ENCODE measurements at places on chromosomes 7 and 10.

GRCh38 chr10:23157691-23158369 is 34.3 kb upstream of the PTF1A start:
- DNase-seq = no peak

GRCh38 chr10:110007161-110007700 is 553 bp upstream of the ADD3 start:
- DNase-seq = no peak

DNA sequence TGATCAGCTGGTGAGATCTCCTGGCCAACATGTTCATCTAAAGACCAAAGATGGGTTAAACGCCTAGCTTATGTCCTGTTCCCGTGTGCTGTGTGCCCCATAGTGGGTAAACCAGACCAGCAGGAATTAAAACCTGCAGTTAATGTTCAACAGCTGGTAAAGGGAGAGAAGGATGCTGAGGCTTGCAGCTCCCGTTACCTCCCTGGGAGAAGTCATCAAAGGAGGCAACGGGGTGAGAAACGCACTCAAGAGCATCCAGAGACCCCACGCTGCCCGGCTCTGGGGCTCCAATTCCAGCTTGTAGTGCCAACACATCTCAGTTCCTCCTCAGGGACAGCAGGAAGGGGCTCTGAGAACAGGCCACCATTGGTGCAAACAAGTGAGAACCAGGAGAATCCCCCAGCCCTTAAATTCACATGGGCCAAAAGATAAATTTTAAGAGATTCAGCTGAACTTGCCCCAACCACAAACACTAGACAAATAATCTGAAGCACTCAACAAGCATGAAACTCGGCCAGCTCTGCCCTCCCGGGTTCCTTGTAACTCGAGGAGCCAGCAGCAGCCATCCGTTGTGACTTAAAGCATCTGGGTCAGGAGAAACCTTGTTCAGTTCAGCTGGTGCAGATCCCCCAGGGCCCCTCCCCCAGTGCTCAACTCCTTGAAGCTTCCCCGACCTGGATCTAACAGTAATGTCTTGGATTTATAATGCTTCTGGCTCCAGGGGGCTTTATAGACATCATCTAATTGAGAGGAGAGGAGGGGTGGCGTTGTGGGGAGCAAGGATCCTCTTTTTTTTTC is 29.4 kb downstream of the FAM241B start:
- no peak for DNase-seq

GRCh38 chr10:31004611-31005193 is 27.0 kb downstream of the ZNF438 start:
- no peak for DNase-seq
